ENCODE measurements at places on chromosomes 3 and 15.

DNA sequence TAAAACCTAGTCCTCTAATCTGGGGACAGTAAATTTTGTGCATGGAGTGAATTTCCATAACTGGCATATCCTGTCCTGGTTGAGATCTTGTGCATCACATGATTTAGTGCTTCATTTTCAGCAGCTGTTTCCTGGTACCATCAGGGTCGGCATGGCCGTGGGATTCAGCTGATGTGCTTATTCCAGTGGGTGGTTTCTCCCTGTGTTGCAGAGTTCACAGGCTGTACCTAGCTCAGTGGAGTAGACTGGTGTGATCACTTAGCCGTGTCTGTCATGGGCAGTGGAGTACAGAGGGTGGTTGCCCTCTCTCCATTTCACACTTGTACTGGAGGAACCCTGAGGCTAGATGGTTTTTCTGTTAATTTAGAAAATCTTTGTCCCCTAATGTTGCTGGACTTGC is 228.5 kb downstream of the PTPRG start:
- DNase-seq = no peak

- no peak for DNase-seq
Observed at GRCh38 chr3:135460273-135460672, 505.3 kb upstream of the PPP2R3A start.

GRCh38 chr3:9553021-9553947 is at the start of gene LHFPL4:
TSS of gene LHFPL4 (minus strand) at chr3:9553822. CDS start at chr3:9552679, 1,143 bp downstream.
- no peak for DNase-seq

- peak; percentile 57 for DNase-seq
Observed at GRCh38 chr3:49554633-49555265, 472 bp downstream of the BSN start.

GRCh38 chr3:107468782-107469181 is 54.0 kb upstream of the BBX start:
- DNase-seq = no peak

DNA sequence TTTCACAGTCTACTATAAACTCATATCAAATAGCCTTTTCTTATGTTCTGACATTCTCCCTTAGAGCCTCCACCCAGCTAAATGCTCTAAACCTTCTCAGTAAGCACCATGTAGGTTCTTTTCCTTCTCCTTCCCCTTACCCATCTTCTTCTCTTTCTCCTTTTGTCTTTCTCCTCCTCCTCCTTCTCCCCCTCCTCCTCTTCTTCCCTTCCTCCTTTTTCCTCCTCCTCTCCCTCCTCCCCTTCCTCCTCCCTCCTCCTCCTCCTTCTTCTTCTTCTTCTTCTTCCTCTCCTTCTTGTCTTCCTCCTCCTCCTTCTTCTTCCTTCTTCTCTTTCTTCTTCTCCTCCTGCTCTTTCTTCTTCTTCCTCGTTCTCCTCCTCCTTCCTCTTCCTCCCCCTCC is 85.2 kb upstream of the KCNAB1 start:
- no peak for DNase-seq

DNA sequence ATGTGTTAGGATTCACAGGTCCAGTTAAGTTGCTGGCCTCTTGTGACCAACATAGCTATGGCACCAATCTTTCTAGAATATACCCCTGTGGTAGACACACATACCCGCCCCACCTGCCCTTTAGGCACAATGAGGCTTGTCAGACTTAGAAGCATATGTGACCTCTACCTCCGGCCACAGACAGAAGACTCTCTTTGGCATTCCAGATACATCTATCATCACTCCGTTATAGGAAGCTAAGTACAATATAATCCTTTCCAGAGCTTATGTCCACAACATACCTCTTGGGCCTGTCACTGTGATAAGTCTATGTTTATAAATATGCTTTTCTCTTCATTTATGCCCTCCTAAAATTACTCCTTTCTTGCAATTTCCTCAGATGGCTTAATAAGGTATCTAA is 39.8 kb downstream of the CD47 start:
- no peak for DNase-seq

GRCh38 chr3:2212206-2212605 is 113.5 kb downstream of the CNTN4 start:
- no peak for DNase-seq
